Activated T-cell treated with anti-CD3 and anti-CD28 coated beads, Interleukin-2, amount 50 U/mL, for 72 hours (primary cell): ENCODE measurements at places on chromosomes 1 and 21.

DNA sequence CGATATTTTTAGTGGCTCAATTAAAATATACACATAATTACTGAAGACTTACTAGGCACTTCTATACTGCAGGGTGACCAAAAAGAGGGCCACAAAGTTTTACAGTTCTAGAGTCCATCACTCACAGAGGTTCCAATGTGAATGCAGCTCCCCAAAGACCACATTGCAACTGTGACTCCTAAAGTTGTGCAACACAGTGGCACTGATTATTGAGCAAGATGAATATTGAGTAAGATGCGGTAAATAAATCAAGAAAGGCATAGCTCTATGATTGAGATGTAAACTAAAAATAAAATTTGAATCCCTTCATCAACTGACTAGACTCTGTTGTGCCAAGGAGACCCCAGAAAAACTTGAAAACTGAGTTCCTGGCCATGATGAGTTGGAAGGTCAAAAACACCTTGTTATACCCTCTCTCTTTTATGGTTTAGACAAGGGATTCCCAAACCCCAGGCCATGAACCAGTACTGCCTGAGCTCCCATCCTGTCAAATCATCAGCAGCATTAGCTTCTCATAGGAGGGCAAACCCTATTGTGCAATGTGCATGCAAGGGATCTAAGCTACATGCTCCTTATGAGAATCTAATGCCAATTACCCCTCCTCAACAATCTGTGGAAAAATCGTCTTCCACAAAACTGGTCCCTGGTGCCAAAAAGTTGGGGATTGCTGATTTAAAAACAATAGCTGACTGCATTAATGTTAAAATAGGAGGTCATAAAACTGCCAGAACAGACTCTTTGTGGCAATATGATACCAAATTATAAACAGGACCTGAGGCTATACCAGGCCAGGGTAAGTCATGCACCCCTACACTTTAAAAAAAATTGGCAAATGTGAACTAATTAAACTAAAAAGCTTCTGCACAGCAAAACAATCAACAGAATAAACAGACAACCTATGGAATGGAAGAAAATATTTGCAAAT, 94.3 kb downstream of the ADGRL4 start:
- no peak for DNase-seq

- DNase-seq = peak; percentile 69
These were observed 4.1 kb downstream of the EIF2D start for GRCh38 chr1:206608108-206608698.

DNA sequence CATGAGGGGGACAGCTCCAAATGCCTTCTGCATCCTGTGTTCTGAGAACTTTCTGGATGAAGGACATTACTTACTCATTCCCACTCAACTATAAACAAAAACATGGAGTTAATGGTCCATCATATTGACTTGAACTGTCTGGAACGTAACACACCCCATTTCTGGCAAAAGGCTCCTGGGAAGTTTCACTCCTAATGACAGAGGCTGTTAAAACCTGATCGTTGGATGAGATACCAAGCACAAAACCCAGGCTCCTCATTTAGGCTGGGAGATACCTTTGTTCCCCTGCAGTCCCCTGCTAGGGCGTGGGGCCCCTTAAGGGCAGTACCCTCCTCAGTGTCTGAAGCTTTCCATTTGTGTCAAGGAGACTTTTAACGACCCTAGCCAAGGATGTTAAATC, 78.9 kb downstream of the RHOU start:
- no peak for DNase-seq

GRCh38 chr1:53608071-53608470, 130.9 kb downstream of the GLIS1 start:
- DNase-seq = no peak

- DNase-seq = no peak
These were observed 45.7 kb downstream of the RAP1GAP start for GRCh38 chr1:21623410-21623961.

GRCh38 chr21:36859744-36860501, 106.5 kb downstream of the HLCS start:
- peak; percentile 7 for DNase-seq

DNA sequence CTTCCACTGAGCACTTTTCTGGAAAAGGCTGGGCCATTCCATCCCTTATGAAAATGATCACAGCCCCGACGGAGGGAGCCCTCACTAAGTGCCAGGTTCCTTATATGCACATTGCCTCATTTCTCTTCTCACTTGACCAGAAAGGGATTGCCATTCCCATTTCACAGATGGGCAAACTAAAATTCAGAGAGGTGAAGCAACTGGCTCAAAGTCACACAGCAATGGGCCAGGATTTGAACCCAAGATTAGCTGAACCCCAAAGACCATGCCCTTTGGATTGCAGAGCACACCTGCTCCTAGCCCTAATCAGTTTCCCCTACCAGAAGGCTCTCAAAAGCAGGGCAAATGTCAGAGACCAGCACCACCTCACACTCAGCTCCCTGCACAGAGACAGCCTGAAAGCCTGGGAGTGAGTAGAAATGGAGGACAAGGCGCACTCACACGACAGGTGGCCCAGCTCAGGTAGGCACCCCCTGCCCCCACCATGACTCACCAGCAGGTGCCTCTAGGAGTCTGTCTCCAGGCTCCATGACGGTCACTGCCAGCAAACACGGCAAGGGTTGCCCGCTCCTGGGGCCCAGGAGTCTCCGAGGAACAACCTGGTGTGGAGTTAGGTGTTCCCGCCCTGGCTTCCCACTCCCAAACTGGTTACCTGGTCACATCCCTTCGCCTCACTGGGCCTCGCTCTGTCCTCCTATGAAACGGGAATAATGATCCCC, 21.7 kb downstream of the SDC3 start:
- DNase-seq = no peak

GRCh38 chr1:1122078-1122811, 6.4 kb upstream of the C1orf159 start:
- DNase-seq = peak; percentile 89

DNA sequence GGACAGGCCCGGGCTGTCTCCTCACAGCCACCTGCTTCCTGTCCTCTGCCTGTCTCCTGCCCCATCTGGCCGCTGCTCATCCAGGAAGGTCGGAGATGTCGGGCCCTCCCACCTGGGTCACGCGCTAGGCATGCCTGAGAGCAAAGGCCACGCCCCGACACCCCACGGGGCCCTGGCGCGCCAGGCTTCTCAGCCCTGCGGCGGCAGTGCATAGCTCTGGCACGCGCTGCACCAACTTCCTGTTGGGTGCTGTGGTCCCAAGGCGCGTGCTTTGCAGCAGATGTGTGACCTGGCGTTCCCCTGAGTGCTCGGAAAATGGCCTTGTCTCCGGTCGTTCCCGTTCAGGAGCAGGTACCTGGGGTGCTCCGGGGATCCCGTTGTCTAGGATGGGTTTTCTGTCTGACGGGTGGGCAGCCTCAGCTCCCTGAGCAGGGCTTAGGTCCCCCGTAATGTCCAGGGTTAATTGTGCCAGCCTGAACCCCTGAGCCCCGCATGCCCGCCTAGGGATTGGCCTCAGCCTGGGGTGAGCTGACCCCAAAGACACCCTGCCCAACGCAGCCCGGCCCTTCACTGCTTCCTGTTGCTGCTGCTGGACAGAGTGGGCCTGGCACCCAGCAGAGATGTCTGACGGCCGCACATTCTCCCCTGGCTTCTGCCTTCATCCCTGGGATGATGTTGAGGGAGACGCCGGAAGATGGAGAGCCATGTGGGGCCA, 19.4 kb upstream of the KCNAB2 start:
- peak; percentile 95 for DNase-seq

- DNase-seq = no peak
These were observed 164.2 kb downstream of the HIVEP3 start for GRCh38 chr1:41754540-41754939.

GRCh38 chr1:198893141-198893540, 254.3 kb downstream of the PTPRC start:
- no peak for DNase-seq

DNA sequence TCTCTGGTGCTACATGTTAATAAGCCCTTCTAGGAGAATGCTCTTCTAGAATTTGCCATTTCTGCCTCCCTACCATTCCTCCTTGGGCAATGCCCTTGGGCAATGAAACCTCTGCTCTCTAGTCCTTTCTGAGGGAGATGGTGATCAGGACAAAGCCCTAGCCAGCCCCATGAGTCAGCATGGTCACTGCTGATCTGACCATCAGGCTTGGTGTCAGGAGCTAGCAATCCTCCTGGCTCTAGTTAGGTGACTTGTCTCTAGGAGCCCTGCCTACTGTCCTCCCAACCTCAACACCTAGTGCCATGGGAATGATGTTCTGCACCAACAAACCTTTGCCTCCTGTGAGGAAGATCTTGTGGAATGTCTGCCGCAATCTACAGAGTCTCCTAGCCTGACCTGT, 89.8 kb downstream of the NMNAT2 start:
- no peak for DNase-seq
